NCI-H1092 (cell line): ENCODE measurements at places on chromosomes 3 and 15.

- no peak for DNase-seq
Observed at GRCh38 chr15:63573533-63573932, 23.7 kb upstream of the FBXL22 start.

DNA sequence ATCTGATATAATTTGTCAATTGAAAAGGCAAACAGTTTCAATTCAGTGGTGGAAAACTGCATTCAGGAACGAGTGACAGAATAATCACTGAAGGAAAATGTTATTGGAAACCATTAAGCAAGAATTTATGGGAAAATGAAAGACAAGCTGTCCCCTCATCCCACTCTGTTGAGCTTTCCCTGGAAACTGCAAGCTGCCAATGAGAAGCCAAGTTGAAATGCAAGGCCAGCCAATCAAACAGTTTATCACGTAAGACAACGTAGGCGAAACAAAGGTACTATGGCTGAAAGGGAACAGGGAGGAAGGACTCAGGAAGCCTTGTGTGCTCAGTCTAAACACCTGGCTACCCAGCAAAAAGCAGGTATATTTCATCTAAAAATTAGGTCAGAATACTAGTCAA, 187.9 kb upstream of the ATP10A start:
- DNase-seq: no peak

DNA sequence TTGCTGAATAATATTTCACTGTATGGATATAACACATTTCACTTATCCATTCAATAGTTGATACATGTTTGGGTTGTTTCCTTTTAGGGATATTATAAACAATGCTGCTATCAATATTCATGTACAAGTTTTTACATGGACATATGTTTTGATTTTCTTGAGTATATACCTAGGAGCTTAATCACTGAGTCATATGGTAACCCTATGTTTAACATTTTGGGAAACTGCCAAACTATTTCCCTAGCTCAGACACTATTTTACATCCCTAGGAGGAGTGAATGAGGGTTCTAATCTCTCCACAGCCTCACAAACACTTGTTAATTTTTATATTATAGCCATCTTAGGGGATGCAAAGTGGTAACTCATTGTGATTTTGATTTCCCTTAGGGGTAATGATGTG, 66.0 kb downstream of the GPR156 start:
- DNase-seq: no peak

DNA sequence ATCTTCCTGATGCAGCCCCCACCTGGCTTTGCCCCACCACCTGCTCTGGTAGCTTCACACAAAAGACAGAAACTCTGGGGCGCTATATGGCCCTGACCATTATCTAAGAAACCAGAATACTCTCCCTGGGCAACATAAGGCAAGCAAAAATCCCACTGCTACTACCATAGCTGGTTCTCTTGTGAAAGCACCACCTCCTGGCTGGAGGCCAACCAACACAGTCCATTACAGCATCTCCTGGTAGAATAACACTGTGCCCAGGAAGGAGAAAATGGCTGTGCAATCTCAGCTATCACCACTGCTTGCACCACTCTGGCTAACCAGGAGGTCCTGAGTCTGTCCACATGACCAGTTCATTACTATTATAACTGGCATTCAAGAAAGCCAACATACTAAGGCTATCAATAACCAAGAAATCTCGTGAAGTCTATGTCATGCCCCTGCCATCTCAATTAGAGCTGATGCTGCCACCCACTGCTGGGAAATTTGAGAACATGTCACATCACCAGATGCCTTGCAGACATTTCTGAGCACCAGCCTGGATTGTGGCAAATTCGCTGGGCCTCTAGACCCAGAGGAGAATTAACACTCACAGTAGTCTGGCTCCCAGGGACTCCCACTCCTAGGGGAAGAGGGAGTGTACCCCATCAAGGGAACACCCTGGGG, 1114.8 kb downstream of the ROBO2 start:
- DNase-seq: no peak

- DNase-seq: no peak
Observed at GRCh38 chr15:44694416-44694815, 16.7 kb downstream of the PATL2 start.

- DNase-seq: no peak
Observed at GRCh38 chr3:46711305-46711704, 6.4 kb downstream of the PRSS50 start.

DNA sequence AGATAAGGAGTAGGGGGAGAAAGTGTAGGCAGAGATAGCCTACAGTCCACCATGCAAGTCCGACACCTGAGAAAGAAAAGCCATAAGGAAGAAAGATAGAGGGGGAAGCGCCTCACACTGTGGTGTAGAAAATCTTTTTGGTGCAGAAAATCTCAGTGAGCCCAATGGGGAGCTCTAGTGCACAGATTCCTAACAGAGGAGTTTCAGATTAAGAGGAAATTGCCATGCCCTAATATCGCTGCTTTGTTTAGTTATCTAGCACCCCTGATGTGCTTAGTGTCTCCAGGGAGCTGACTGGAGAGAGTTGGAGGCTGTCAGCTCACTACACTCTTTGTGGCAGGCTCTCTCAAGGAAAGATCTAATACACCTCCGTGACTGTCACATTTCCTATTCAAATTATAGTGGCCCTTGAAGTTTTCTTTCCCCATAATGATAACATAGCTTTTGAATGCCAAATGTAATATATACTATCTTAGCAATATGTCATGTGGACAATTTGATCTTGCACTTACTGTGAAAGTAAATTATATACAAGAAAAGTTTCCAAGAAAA, 33.7 kb downstream of the CGGBP1 start:
- DNase-seq: no peak

DNA sequence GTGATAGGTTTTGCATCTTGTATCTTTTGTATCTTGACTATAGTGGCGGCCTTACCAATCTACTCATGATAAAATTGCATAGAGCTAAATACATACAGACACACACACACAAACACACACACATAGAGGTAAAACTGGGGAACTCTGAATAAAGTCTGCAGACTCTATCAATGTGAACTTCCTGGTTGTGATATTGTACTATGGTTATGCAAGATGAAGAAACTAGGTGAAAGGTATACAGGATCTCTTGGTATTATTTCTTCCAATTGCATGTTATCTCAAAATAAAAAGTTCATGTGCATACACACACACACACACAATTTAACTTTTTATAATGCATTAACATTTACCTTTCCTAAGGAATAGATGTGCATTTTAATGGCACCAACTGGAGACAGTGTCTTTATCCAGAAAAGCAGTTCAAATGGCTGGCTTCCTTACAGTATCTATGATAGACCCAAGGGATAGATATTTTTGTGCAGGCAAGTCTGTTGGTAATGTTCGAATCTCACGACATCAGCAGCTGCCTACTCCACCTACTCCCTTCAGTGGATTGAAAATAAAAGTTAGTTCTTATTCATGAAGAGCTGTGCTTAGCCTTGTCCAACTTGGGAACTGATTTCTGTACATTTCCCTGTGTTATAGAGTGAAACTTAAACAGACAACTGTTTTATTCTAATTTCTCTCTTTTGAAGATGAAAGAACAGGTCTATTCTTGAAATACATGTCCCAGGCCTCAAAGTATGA, 46.9 kb upstream of the SPRED1 start:
- DNase-seq: no peak

- no peak for DNase-seq
Observed at GRCh38 chr3:187002915-187003314, 72.6 kb downstream of the ST6GAL1 start.

DNA sequence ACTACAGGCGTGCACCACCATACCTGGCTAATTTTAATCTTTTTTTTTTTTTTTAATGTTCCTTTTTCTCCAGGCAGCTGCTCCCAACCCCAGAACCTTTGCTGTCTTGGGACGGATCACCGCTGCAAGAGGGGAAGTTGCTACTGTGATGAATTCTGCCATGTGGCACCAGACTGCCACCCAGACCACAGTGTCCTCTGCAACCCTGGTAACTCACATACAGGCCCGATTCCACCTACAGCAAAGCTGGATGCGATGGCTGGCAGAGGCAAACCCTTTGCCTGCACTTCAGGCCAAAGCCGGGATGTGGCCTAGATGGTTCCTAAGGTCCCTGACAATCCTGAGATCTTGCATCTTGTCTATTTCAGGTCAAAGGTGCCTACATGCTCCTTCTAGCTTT, 12.7 kb upstream of the MUC20 start:
- no peak for DNase-seq

GRCh38 chr3:171094411-171094810, 67.9 kb upstream of the SLC2A2 start:
- no peak for DNase-seq

DNA sequence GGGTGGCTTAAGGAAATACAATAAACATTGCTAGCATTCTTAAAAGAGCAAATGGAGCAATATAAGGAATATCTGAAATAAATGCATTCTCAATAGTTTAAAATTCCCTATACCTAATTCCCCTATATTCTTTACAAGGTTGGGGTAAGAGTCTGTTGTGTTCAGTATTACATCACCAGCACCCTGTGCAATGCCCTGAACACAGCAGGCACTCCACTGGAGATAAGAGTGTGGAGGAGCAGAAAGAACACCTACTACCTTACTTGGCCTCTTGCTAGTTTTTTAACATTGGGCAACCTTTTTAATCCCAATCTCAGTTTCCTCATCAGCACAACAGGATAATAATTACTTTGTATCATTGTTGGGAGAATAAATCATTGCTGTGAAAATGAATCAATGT, 140.2 kb upstream of the PLXND1 start:
- no peak for DNase-seq

GRCh38 chr3:65946438-65946837, 92.3 kb downstream of the MAGI1 start:
- no peak for DNase-seq

DNA sequence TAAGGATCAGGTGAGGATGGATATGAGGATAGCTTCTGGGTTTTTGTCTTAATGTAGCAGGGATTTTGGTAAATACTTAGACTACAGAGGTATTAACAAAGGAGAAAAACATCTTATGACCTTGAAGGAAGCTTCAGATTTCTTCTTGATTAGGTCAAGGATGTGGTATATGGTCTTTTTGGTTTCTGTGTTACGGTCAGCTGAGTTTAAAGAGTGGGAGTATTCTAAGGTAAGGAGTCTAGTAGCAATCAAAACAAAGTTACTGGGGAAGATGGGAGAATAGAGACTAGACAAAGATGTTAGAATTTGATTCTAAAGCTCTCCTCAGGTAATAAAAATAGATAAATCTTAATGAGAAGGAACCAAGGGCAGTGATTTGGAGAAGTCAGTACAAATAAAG, 6.2 kb downstream of the HMG20A start:
- DNase-seq: no peak

- DNase-seq: no peak
Observed at GRCh38 chr3:149085828-149086231, 503 bp downstream of the HLTF start.

- no peak for DNase-seq
Observed at GRCh38 chr3:118036215-118036614, 998.4 kb downstream of the IGSF11 start.

- DNase-seq: no peak
Observed at GRCh38 chr15:61339516-61339915, 110.4 kb upstream of the RORA start.

DNA sequence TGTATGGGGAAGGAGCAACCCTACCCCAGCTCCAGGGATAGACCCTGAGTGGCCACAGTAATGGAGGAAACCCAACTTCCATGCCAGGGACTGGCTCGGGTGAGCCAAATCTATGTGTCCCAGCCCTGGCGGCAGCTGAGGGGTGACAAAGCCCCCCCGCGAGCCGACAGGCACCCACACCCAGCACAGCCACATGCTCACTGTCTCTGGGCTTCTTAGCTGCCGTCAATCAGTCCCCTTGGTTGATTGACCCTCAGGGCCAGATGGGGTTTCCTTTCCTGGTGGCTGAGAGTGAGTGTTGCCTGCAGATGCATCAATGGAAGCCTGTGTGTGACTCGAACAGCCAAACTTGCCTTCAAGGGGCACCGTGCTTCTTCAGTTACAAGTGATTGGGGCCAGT, 2.1 kb upstream of the OCA2 start:
- no peak for DNase-seq

DNA sequence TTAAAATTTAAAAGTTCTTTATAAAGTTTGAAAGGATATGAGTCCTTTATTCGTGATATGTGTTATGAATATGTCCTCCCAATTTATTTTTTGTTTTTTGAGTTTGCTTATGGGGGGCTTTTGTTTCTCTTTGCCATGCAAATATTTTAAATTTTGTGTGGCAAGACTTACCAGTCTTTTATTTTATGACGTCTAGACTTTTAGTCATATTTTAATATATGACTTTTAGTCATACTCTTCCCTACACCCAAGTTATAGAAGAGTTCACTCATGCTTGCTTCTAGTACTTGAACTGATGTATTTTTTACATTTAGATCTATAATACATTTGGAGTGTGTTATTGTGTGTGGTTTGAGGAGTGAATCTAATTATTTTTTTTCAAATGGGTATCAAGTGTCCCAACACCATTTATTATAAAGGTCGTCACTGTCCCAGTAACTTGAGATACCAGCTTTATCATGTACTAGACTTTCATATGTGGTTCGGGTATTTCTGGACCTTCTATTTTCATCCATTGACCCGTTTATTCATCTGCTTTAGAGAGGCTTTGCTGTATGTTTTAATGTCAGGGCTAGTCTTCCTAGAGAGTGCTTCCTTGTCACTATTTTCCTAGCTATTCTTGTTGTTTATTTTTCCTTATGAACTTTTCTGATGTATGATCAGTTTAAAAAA, 755 bp downstream of the PARP15 start:
- no peak for DNase-seq

DNA sequence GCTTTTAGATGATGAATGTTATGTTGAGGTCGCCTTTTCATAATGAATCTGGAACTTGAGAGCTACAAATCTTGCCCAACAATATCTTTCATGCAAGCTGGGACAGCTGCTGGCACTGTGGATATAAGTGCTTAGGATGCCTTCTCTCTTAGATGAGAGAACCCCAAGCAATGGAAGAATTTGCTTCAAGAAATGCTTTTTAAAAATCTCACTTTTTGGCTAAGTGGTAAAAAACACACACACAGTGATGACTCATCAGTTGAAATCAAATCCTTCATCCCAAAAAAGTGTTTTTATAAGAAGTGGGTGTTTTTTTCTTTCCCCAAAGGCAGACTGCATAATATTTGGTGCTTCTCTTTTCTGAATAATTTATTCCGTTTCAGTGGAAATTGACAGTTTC, 38.4 kb upstream of the GALNT15 start:
- DNase-seq: no peak

- DNase-seq: no peak
Observed at GRCh38 chr3:73136941-73137340, 75.5 kb downstream of the EBLN2 start.

GRCh38 chr15:78977091-78977571, 32.3 kb upstream of the CTSH start:
- DNase-seq: no peak

DNA sequence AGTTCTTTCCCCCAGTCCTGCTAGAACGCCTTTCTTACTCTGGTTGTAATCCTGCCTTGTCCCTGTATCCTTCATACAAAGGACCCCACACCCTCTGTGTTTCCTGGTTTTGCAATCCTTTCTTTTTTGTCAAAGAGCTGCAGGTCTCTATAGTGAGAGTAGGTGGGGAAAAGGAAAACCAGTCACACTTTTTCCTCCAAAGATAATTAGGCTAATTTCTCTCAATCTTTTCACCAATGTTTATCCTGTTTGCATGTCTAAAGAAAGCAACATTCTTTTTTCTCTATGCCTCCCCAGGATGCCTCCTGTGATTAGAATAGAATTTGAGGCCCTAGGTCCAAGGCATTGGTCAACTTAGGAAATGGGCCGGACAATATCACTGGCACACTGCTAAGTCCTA, 25.4 kb downstream of the SEMA6D start:
- no peak for DNase-seq

- DNase-seq: no peak
Observed at GRCh38 chr15:26595611-26596010, 177.3 kb downstream of the GABRB3 start.

- DNase-seq: no peak
Observed at GRCh38 chr3:10074666-10075065, 33.4 kb downstream of the FANCD2OS start.

GRCh38 chr3:112456147-112456546, 43.1 kb downstream of the BTLA start:
- DNase-seq: no peak
